ENCODE measurements at places on chromosomes 2 and 18.
A peak's percentile ranks its signal among the peaks of the same experiment; 100 is the strongest.

DNA sequence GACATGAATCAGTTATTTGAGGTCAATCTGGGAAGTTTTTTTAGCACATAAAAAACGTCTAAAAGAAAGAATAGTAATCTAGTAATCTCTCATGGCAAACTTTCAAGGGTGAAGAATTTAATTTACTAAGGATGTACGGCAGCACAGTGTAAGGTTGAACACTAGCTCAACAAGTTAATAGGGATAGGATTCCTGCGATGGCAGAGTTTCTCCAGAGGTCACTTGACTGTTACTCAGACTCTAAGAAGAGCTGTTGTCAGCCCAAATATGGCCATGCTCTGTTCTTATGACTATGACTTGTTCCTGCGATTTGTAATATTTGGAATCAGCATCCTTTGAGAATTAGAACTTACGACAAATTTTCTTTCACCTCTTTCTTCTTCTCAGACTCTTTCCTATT, 553.3 kb upstream of the TNP1 start:
- DNase-seq = no peak

DNA sequence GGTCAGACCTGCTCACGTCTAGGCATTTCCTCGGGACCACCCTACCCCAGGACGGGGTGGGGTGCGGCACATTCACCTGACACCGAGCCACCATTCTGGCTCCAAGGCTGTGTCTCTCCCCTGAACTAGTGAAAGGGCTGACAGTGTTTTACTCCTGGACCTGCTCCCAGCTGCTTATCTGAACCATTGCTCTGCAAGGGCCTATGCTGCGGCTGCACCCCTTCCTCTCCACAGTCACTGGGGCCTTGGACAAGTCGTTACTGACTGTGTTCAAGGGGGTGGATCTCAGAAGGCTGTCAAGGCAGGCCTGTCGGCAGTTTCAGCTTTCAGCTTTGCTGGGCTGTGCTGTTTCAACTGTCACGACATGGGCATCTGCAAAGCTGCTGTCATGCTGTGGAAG, 11.7 kb downstream of the CREG2 start:
- DNase-seq = no peak

GRCh38 chr2:88765154-88765888, 73.8 kb downstream of the RPIA start:
- DNase-seq = peak; percentile 84

- no peak for DNase-seq
Observed at GRCh38 chr2:97675430-97676113, 6.1 kb downstream of the C2orf92 start.

DNA sequence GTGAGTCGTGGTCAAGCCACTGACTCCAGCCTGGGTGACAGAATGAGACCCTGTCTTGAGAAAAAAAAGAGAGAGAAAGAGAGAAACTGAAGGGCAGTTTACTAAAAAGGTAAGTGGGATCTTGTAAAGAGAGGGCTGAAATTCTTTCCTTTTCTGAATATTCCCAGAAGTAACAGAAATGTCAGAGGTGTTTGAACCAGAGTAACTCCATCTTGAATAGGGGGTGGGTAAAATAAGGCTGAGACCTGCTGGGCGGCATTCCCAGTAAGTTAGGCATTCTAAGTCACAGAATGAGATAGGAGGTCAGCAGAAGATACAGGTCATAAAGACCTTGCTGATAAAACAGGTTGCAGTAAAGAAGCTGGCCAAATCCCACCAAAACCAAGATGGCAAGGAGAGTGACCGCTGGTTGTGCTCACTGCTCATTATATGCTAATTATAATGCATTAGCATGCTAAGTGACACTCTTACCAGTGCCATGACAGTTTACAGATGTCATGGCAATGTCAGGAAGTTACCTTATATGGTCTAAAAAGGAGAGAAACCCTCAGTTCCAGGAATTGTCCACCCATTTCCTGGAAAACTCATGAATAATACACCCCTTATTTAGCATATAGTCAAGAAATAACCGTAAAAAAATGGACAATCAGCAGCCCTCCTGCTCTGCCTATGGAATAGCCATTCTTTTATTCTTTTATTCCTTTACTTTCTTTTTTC, 1334.3 kb upstream of the ZEB2 start:
- no peak for DNase-seq

All from NCI-H82 (cell line).